ENCODE measurements at places on chromosomes 4 and X.
A peak's percentile ranks its signal among the peaks of the same experiment; 100 is the strongest.

GRCh38 chr4:42280327-42281095 lies 116.8 kb upstream of the SHISA3 start:
- no peak for DNase-seq

- no peak for DNase-seq
Observed at GRCh38 chr4:22348410-22348809, 167.5 kb downstream of the ADGRA3 start.

DNA sequence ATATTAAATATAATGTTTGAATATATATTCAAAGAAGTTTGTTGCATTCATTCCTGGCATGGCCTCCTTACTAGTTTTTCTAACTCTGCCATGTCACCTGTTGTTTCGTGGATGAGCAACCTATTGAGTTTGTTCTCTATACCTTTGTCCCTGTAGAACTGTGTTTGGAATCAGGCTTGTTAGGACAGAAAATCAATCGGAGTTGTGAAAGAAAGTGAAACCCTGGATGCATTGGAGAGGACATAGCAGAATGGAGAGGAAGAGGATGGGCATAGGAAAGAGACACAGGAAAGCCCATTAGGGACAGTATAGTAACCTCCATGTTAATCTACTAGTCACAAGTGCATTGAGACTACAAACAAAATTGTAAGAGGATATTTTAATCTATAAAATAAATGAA lies 31.2 kb downstream of the ANK2 start:
- no peak for DNase-seq

GRCh38 chr4:104166749-104167148 lies 327.9 kb downstream of the CXXC4 start:
- DNase-seq, result no peak

DNA sequence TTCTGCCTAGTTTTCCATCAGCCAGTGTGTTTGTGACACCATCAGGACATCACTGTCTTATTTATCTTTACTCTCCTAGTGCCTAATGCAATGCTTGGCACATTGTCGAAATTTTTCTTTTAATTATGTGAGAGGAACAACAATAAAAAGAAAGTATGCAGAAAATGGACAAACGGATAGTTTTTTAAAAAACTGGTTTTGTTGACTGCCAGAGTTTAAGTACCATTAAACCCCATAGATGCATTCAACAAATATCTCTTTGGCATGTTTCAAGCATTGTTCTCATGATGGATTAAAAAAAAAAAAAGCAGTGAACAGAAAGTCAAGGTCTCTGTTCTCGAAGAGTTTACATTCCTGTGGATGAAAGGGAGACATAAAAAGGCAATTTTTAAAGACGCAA lies 398.4 kb downstream of the PPP3CA start:
- DNase-seq, result no peak

- no peak for DNase-seq
Observed at GRCh38 chr4:79964400-79965211, 108.4 kb downstream of the ANTXR2 start.

- DNase-seq, result no peak
Observed at GRCh38 chrX:5632061-5632614, 596.5 kb downstream of the NLGN4X start.

DNA sequence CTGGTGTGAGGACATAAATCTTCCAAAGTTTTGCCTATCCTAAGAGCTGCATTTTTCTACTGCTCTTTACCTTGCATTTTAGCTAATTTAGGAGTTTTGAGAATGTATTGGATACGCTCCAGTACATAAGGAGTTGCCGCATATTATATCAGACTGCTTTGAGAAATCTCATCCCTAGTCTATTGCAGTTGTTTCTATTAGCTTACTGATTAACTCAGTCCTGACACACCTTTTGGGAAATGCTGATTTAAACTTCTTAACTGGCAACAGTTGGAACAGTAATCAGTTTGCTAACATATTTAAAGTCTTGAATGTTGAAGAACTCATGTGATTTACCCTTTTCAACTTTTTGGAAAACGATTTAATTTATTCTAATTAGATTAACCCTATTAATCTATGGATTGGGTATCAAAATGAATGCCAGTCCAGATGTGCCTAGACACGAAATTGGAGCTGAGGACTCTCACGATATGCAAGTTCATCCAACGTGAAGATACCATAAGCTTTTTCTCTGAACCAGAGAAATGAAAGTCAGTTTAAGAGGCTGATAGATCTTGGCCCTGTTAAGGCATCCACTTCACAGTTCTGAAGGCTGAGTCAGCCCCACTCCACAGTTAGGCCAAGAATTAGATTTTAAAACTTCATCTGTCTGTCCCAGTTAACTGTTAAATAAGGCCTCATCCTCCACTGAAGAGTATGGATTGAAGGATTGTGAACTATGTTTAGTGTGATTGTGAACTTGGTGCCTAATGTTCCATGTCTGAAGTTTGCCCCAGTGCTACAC lies 90.0 kb downstream of the MAOA start:
- DNase-seq, result no peak

GRCh38 chr4:111230265-111230664 lies 607.4 kb upstream of the PITX2 start:
- DNase-seq, result no peak

DNA sequence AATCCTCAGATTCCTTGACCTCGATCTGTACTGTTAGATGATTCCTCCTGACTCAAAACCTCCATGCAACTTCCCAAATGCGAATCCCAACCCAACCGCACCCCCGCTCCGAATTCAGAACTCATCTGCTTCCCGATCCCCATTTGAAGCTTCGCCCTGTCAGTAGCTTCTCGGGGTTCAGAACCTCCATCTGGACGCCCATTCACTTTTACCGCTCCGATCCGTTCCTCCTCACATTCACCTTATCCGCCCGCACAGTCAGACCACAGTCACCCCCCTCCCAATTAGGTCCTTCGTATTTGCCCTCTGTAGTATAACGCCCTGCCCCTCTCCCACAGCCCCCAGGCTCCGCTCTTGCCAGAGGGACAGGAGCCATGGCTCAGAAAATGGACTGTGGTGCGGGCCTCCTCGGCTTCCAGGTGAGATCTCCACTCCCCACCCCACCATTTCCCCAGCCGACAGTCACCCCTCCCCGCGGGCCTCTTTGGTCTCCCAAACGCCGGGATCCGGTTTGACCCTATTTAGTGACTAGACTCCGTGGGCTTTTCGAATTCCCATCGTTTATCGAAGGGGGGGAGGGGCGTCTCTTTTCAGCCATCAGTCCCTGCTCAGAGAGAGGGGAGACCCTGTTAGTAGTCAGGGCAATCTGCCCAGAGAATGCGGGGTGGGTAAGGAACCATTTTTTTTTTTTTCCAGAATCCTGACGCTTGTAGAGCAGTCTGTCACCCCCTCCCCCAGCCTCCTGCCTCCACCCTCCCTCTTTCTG lies 691 bp downstream of the MAGED1 start:
- DNase-seq, result peak; percentile 4

DNA sequence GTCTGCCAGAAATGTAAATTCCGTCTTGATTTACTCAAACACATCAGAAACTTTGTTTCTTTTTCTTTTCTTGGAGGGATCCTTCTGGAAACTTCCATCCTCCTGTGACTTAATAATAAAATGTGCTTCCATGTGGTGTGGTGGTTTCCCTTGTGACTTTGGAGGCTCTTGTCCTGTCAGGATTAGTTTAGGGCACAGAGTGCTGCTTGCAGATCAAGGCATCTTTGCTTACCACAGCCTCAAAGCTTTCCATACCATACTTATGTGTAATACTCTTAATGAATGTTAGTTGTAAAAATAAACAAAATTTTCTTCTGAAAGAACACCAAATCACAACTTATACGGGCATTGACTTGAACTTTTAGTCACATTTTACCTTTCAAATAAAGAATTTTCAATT lies 27.4 kb downstream of the GBA3 start:
- no peak for DNase-seq

GRCh38 chrX:139831675-139832456 lies 101.0 kb downstream of the ATP11C start:
- DNase-seq, result no peak

DNA sequence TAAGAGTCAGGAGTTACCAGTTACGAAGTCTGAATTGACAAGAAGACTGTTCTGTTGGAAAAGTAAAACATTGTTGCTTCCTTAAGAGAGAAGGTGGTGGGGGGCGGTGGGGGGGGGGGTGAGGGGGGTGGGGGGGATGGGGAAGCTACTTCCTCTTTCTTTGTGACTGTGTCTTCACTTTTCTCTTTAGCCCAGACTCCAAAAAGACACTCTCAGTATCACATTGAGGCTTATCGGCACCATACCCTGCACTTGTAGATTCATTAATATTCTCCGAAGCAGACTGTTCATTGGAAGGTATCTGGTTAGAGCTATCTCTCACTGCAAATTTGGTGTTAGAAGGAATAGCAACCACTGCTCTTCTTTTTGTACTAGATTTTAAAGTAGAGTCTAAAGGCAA lies 94.5 kb upstream of the IL13RA1 start:
- no peak for DNase-seq

- DNase-seq, result no peak
Observed at GRCh38 chr4:124343661-124344171, 368.8 kb downstream of the ANKRD50 start.

- DNase-seq, result no peak
Observed at GRCh38 chr4:12495211-12495610, 988.9 kb downstream of the RAB28 start.

GRCh38 chr4:56048702-56049431 lies 100.1 kb downstream of the CEP135 start:
- DNase-seq, result peak; percentile 49

GRCh38 chrX:53186351-53186750 lies 38.7 kb downstream of the KDM5C start:
- peak; percentile 9 for DNase-seq

- peak; percentile 77 for DNase-seq
Observed at GRCh38 chr4:1693131-1693896, 9.2 kb upstream of the FAM53A start.

DNA sequence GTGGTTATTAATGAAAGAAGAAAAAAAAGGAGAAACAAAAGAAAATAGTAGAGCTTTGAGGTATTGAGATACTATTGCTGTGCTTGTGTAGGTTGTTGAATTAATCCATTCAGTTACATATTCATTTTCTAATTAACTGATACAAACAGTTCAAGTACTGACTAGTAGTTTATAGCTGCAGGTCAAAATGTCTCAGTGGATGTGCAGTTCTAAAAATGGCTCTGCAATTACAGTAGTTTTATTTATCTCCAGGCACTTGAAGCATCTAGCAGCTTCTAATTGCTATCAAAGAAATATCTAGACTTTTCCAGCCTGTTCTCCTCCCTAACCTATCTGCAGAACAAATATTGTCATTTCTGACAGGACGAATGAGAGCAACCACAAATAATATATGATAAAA lies 1887.7 kb upstream of the PCDH7 start:
- no peak for DNase-seq

- no peak for DNase-seq
Observed at GRCh38 chr4:65393078-65393477, 277.2 kb downstream of the EPHA5 start.

DNA sequence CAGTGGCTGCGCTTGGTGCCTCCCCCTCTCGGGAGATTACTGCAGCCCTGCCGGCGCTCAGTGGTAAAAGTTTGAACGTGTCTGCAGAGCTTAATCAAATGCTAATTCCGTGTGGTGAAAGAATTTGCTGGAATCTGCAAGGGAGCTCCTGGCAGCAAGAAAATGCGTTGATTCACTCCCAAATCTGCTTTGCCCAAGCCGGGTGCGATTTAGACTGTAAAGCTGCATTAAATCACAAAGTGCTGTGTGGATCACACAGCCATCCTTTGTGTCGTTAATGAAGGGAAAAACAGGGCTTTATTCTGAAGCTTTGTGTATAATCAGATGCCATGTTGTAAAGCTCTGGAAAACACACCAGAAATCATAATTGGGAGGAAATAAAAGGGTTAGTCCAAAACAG lies 444.1 kb downstream of the BCOR start:
- no peak for DNase-seq

GRCh38 chrX:19840899-19841648 lies 46.3 kb downstream of the SH3KBP1 start:
- DNase-seq, result no peak

DNA sequence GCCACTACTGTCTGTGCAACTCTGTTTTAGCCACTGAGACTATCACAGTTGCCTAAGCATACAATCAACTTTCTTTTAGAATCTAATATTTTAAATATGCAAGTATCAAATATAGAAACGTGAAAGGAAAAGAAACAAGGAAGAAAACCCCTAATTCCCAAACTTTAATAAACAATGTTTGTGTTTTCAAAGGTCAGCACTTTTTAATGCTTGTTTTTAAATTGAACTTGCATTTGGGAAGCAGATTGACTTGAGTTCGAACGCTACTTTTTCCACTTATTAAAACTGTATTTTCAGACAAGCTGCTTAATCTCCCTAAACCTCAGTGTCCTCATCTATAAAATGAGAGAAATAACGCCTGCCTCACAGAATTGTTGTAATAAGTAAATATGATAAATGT lies 185.8 kb upstream of the GPC4 start:
- DNase-seq, result no peak

DNA sequence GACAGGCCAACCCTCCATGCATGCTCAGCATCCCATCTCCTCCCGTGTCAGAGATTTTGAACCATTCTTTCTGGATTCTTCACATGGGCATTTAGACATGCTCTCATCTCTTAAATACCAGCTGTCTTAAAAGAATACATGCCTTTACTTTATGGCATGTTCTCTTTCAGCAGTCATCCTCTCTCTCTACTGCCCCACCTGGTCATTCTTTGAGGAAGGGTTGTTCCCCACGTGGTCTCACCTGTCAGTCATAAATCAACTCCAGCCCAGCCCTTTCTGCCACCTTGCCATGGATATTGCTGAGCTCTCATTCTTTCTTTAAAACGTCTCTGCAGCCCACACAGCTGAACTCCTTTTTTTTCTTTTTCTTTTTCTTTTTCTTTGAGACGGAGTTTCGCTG lies 111.3 kb downstream of the ARHGAP10 start:
- no peak for DNase-seq

DNA sequence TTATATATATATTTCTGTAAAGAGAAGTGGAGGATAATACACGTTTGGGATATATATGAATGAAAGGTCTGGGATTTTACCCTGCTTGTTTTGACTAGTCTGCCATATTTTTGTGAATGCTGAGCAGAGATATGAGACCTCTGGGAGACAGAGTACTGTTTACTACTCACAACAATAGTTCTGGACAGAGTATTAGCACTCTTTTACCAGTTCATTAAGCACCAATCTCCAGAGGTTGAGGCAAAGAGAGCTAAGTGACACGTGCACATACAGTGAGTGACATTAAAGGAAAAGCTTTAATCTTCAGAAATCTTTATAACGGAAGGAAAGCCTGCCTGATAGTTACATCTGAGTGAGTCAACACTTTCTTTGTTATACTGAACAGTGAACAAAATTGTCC lies 1452.7 kb upstream of the TENM3 start:
- no peak for DNase-seq

GRCh38 chr4:40934676-40935075 lies 184.9 kb downstream of the NSUN7 start:
- no peak for DNase-seq

- no peak for DNase-seq
Observed at GRCh38 chrX:78102091-78102490, 2.0 kb upstream of the PGK1 start.

GRCh38 chr4:118683513-118683912 lies 1.7 kb upstream of the METTL14 start:
- DNase-seq, result no peak

GRCh38 chrX:30741545-30741944 lies 88.3 kb downstream of the GK start:
- no peak for DNase-seq
